ENCODE measurements at places on chromosomes 13 and 19.

- DNase-seq, result no peak
These were observed 21.8 kb downstream of the RCBTB1 start for GRCh38 chr13:49563516-49563915.

GRCh38 chr19:45451131-45451849, 16.5 kb upstream of the FOSB start:
- peak; percentile 63 for DNase-seq

DNA sequence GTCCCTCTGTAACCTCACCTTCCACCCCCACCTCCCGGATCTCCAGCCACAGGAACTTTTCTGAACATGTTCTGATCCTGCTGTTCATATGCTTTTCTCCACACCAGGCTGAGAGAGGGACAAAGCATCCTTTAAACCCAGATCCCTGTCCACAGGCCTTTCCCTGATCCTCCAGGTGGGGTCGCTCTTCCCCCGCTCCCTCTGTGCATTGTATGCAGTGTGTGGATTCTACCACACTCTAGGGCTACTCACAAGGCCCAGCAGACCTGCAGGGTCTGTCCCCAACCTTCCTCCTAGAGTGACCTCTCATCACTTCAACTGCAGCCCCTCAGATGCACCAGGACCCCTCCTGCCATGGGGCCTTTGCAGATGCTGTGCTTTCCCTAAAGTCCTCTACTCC, 1200.6 kb downstream of the UQCRFS1 start:
- no peak for DNase-seq

DNA sequence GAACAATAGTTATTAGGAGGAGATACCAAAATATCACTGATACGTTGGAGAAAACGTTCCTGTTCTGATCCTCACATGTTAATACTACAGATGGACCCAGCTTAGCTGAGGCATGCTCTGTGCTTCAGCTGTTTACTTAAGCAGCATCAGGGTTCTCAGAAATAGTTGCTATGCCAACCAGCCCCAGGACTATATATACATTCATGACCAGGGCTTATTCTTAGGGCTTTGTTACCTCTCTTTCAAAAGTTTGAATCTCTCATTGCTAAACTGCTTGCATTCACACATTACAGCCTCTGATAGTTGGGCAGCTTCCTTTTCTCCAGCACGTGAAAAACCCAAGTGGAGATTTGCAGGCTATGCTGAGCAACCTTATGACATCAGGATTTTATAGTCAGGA, 800.4 kb downstream of the DIAPH3 start:
- DNase-seq, result no peak

GRCh38 chr19:18321734-18322102, 1.2 kb downstream of the LSM4 start:
- no peak for DNase-seq

DNA sequence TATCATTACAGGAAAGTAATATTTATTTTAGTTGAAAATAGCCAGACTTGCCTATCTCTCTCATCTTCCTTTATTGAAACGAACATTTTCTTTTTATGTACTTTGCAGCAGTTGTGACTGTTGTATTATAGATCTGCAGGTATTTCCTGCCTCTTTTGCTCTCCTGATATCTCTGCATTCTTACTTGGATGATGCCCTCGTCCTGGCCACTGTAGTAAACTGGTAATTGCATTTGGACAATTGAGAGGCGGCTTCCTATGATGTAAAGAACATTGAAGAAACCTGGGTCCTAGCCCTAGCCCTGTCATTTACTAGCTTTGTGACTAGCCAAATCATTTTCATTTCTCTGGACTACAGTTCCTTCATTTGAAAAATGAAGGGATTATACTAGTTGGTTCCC, 6.4 kb downstream of the ARHGAP35 start:
- DNase-seq, result no peak

DNA sequence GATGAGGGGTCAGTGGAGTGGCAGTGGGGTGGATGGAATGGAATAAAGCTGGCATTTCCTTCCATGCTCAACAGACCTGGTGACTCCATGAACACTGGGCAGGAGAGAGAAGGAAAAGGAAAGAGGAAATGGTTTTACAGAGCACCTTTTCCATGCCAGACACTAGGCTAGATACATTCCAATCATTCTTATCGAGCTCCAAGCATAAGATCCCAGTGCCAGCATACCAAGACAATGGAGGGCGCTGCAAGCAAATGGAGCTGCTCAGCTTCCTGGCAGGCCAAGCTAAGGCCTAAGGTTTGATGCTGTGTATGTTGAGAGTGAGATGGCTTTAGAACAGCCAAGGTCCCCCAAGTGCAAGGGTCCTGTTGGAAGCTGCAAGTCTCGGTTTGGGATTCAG, 113.2 kb downstream of the HSPH1 start:
- DNase-seq, result peak; percentile 26

DNA sequence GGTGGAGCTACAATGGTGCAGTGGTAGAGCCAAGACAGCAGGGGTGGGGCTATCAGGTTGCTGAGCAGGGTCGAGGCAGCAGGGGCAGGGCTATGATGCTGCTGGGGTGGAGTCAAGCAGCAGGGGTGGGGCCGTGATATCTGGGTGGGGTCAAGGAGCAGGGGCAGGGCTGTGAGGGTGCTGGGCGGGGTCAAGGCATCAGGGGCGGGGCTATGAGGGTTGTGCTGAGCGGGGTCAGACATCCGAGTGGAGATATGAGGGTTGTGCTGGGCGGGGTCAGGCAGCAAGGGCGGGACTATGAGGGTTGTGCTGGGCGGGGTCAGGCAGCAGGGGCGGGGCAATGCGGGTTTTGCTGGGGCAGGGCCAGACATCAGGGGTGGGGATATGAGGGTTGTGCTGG, 14.7 kb downstream of the HCN2 start:
- no peak for DNase-seq

- DNase-seq, result no peak
These were observed 61.6 kb downstream of the ALOX5AP start for GRCh38 chr13:30796631-30797601.

- DNase-seq, result peak; percentile 100
These were observed 9.1 kb upstream of the OLFM2 start for GRCh38 chr19:9945319-9945966.

DNA sequence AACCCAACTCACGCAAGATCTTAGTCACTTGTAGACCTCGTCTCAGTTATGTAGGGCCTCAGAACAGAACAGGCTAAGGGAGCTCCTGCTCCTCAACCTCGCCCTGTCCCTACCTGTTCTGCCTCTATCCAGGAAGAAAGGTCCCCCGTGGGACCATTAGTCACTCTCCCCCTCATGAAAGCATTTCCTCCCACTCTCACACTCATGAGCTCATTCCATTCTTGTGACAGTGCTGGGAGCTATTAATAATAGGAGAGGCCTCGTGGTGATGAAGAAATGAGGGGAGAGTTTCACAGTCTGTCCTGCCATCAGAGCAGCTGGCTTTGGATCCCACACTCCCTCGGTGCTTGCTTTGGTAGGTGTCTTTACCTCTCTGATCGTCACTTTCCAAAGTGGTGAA, 10.2 kb downstream of the PPP2R1A start:
- DNase-seq, result peak; percentile 77

- DNase-seq, result no peak
These were observed 9.0 kb downstream of the FPR3 start for GRCh38 chr19:51803967-51804366.

DNA sequence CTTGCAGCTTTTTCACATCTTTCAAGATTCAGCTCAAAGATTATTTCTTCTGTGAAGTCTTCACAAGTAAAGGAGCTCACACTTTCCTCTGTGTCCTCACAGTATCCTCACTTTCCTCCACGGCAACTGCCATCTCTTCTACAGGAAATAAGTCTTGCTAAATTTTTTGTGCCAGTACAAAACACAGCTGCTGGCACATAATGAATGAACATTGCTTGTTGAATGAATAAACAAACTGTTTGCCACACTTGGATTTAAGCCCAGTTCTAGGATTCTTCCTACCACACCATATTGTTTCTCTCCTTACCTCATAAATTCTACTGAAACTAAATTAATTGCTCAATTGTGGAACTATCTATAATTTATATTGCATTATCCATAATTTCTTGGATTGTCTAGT, 59.5 kb downstream of the RAP2A start:
- DNase-seq, result no peak

GRCh38 chr13:51557875-51558612, 26.2 kb upstream of the WDFY2 start:
- DNase-seq, result peak; percentile 82

- DNase-seq, result no peak
These were observed 17.7 kb upstream of the POU4F1 start for GRCh38 chr13:78620936-78621470.

DNA sequence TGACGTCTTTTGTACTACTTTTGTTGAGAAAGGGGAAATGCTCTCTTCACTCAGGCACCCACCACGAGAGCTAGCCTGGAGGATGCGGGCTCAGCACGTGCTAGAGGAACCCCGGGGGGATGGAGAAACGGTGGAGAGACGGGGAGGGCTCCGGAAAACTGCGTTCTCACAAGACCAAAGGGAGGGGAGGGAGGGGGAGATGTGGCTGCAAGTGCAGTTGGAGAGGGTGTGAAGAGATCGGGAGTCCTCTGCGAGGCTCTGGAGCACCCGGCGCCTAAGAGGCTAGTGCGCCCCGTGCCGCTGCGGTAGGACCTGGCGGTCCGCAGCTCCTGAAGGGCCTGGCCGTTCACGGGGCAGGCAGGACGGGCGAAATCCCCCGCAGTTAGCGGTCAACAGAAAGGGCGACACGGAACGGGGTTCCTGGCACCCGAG, 43.4 kb upstream of the XPO4 start:
- DNase-seq, result no peak

- DNase-seq, result no peak
These were observed 353 bp downstream of the RFX2 start for GRCh38 chr19:6109947-6110346.

Data from fibroblast of skin of scalp (primary cell).